ENCODE measurements at places on chromosomes 16 and 17.

GRCh38 chr16:17658881-17659280 lies 188.1 kb upstream of the XYLT1 start:
- DNase-seq = no peak

- no peak for DNase-seq
These were observed 56.3 kb downstream of the XYLT1 start for GRCh38 chr16:17414421-17414820.

DNA sequence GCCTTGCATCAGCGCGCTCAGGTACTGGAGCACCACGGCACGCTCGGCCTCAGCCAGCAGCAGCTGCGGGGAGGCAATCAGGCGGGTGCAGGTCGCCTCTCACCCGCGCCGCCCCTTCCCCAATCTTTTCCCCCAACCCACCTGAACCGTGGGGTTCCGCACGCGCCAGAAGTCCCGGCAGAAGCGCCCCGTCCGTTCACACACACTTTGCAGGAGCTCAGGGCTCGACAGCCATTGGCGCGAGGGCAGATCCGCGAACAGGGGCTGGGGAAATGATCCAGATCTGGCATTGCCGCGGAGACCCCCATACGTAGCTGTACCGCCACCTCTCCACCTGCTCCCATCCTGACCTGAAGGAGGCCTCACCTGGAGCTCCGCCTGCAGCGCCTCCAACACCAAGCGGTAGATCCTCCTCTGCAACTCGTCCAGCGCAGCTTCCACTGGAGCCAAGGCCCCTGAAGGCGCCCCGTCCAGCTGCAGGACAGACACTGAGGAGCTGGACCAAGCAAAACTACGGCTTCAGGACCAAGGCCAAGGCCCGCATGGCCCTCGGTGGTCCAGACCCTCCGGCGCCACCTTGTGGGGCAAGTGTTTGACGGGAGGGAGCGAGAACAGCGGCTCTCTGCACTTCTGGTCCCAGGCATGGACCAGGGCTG lies 1.4 kb upstream of the MATCAP1 start:
- no peak for DNase-seq

GRCh38 chr17:80937462-80938381 lies 53.9 kb upstream of the CHMP6 start:
- no peak for DNase-seq

GRCh38 chr17:13378361-13378760 lies 223.4 kb downstream of the HS3ST3A1 start:
- DNase-seq = no peak

GRCh38 chr16:55044201-55044975 lies 113.7 kb downstream of the IRX5 start:
- no peak for DNase-seq

DNA sequence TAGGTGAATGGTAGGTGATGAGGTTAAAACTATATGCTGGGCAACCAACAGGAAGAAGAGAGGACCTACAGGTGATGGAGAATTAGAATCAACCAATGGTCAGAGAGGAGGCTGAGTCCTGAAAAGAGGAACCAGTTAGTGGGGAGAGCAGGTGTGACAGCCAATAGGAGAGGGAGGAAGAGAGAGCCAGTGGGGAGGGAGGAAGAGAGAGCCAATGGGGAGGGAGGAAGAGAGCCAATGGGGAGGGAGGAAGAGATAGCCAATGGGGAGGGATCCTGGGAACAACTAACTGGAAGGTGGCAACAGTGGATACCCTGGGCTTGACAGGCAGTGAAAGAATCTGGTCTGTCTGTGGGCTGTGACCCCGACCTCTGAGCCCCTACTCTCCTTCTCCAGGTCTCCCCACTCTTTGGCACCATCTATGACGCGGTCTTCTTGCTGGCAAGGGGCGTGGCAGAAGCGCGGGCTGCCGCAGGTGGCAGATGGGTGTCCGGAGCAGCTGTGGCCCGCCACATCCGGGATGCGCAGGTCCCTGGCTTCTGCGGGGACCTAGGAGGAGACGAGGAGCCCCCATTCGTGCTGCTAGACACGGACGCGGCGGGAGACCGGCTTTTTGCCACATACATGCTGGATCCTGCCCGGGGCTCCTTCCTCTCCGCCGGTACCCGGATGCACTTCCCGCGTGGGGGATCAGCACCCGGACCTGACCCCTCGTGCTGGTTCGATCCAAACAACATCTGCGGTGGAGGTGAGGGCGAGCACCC lies 3.7 kb downstream of the GUCY2D start:
- no peak for DNase-seq

GRCh38 chr17:82898976-82899514 lies 59.2 kb upstream of the ZNF750 start:
- DNase-seq = no peak

GRCh38 chr17:32684087-32684958 lies 192.6 kb downstream of the MYO1D start:
- no peak for DNase-seq

- DNase-seq = no peak
These were observed 66.0 kb downstream of the USP32 start for GRCh38 chr17:60325730-60326524.

DNA sequence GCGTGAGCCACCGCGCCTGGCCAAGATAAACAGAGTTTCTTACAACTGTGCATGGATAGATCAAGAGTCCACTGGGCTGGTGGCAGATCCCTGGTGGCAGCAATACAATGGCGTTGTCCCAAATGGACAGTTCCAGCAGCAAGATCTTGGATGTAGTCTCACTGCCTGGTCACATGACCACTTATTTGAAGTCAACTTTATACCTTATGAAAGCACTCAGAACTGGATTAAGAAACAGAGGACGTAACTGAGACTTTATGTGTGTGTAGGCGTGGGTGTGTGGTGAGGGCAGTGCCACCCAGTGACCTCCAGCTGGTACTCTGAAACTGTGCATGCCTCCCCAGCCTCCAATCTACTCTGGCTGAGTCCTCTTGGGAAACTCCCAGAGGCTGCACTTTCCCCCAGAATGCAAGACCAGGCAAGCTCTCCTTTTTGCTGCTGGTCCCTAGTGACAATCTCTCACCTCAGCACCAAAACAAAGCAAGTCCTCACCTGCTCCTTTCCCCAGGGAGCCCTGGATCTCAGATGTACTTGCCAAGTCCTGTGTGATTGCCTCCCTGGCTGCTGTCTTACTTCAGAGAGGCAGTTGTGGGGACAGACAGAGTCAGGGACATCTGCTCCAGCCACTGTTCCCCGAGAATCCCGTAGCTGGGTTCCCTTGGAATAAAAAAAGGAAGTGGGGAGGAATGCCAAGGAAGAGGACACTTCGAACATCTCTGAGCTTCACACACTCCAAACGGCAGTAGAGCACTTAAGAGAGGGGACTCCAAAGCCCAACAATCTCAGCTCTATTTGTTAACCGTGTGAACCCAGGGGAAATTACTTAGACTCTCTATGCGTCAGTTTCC lies 11.7 kb upstream of the ST6GALNAC2 start:
- no peak for DNase-seq

DNA sequence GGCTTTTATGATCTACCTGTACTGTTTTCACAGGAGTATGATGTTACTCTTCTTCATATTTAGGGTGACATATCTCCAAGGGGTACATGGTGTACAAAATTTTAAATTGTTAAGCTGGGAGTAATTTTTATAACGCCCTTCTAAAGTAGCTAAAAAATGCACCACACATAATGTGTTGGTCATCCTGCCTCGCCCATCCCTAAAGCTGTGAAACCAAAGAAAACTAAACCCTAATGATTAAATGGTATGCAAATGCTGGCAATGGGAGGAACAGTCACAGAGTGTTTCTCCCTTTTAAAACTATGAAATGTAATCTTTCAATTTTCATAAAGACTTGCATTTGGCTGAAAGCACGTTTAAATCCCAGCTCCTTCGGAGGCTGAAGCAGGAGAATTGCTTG lies 2.0 kb upstream of the KRT24 start:
- DNase-seq = no peak

- DNase-seq = no peak
These were observed 9.0 kb downstream of the C16orf54 start for GRCh38 chr16:29736764-29737163.

DNA sequence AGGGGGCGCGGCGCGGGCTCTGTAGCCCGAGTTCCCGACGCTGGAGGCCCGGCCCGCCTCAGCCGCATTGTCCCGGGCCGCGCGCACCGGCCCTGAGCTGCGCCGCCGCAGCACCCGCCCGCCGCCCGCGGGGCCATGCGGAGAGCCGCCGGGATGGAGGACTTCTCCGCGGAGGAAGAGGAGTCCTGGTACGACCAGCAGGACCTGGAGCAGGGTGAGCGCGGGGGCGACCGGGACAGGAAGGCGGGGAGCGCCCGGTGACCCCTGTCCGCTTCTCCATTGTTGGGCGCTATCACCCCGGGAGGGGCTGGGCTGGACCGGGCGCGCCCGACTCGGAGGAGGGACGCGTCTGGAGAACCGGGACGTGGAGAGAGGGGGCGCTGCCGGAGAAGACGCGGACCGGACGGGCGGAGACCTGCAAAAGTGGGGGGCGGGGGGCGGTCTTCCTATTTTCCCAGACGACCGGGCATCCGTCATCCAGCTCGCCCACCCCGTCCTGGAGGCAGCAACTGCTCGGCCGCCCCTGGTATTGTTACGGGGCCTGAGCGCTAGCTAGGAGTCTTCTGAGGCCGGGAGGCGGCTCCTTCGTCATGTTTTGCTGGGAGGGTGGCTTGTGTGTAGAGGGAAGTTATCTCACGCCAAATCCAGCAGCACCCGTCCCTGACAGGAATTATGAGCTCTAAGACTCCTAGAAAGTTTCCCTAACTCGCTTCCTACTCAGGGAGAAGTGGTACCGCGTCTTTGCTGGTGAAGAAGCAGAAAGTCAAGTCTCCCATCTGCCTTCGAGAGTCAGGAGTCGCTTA lies 678 bp downstream of the CDR2L start:
- DNase-seq = no peak
